ENCODE measurements at places on chromosomes 6 and 20. TPM values are rescaled to one million over a fixed set of nuclear protein-coding genes. Genes with fewer than 3 reads are reported as not detected.
A peak's percentile ranks its signal among the peaks of the same experiment; 100 is the strongest.

Gene C20orf141
- not detected for total RNA-seq

Gene ZBTB9
- 5.7 TPM for total RNA-seq

Gene SLC35B2
- total RNA-seq: 6.4 TPM

GRCh38 chr6:38508894-38509293, 130.8 kb downstream of the BTBD9 start:
- H3K36me3 ChIP-seq: no peaks in the 10 kb centered on the region
- H3K27ac ChIP-seq: no peak overlapping the region
- no peak for DNase-seq

- H3K27ac ChIP-seq: no peak overlapping the region
- H3K27me3 ChIP-seq: no peaks in the 10 kb centered on the region
- H3K4me1 ChIP-seq: no peaks in the 10 kb centered on the region
- no peaks in the 10 kb centered on the region for H3K36me3 ChIP-seq
- H3K4me3 ChIP-seq: no peak overlapping the region
Observed at GRCh38 chr6:1800845-1801244, 191.1 kb downstream of the FOXC1 start.

DNA sequence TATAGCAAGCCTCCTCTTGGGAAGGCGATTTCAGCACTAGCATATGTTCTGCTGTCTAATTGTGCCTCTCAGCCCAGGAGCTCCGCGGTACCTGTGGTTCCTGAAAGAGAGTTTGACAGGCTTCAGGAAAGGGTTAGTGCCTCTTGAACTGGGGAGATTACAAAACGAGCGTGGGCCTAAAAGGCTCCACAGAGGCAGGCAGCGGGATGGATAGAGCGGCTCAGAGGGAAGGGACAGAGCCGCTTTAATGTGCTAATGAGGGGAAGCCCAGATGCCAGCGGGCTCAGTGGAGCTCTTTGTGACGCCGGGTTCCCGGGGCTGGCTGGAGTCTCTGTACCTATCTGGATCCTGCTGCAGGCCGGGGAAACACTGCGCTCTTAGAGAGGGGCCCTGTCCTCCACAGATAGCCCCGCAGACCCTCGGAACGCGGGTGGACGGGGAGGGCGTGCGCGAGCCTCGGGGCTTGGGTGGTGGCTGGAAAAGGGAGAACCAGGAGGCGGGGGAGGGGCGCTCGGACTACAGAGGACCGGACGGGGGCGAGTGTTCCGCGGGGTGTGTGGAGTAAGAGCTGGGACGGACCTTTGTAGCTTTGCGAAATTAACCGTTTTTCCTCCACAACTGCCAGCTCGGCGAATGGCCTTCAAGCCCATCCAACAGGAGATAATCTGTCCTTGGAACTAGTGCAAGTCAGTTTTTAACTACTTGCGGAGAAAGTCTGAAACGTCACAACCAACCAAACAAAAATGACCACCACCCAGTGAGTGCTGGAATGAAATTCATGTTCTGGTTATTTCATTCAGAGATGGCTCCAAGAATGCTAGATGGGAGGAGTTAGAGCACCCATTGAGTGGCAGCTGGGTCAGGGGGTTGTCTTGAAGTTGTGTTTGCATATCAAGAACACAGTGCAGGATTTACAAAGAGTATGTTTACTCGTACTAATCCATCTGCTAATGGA, 13.0 kb downstream of the SLC35F1 start:
- H3K4me1 ChIP-seq: peaks cover 6% of the 10 kb centered on the region
- H3K27me3 ChIP-seq: peaks cover 33% of the 10 kb centered on the region
- no peaks in the 10 kb centered on the region for H3K36me3 ChIP-seq
- no peak overlapping the region for H3K4me3 ChIP-seq

DNA sequence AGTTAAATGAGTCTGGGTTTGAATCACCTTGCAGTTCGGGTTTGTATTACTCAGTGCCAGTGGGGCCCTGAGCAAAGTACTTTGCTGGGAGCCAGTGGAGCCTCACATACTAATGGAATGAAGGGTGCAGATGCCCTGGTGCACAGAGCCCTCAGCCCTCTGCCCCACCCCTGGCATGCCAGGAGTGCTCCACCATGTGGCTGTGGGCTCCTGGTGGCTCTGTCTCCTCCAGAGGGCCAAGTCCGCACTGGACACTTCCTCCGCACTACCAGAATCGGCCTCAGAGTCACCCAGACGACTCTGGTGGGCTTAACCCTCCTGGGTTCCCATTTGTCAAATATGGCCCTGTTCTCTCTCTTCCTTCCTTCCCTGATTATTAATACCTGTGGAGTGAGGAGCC, 94.0 kb downstream of the STK35 start:
- DNase-seq: no peak
- no peaks in the 10 kb centered on the region for H3K4me1 ChIP-seq
- no peaks in the 10 kb centered on the region for H3K27me3 ChIP-seq
- H3K36me3 ChIP-seq: no peaks in the 10 kb centered on the region

DNA sequence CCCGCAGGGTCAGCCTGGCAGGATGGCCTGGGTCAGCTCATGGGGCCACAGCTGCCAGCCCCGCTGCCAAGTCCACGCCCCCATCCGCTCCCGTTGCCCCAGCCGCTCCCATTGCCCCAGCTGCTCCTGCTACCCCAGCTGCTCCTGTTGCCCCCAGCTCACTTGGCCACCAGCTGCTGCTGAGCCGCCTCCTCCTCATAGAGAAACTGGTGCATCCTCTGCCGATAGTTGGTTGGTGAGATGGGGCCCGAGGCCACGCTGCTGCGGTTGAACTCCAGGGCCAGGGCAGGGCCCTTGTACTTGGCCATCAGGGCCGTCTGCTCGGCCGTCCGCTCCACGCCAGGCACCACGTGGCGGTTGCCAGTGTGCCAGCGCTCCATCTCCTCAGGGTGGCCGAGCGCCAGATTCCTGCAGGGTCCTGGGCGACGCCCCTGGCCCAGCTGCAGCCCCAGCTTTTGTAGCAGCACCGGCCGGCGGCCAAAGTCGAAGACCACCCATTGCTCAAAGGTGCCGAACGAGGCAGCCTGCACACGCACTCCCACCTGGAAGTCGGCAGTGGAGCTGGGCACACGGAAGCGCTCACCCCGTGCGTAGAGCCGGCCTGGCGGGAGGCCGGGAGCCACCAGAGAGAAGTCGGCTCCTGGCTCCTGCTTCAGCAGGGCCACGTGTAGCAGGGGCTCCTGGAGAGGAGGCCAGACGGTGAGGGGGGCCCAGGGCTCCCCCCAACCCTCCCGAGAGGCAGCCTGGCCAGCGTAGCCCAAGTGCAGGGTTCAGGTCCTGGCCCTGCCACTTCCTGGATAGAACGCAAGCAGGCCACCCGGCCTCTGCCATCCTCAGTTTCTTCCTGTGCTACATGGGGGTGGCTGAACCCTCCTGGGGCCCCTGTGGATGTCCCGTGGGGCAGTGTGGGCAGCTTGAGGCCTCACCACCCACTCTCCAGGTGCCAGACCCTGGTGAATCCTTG, 4.8 kb downstream of the HELZ2 start:
- no peak overlapping the region for H3K27ac ChIP-seq
- DNase-seq: no peak
- H3K4me3 ChIP-seq: peak overlapping the region; percentile 52
- H3K36me3 ChIP-seq: peaks cover 15% of the 10 kb centered on the region

DNA sequence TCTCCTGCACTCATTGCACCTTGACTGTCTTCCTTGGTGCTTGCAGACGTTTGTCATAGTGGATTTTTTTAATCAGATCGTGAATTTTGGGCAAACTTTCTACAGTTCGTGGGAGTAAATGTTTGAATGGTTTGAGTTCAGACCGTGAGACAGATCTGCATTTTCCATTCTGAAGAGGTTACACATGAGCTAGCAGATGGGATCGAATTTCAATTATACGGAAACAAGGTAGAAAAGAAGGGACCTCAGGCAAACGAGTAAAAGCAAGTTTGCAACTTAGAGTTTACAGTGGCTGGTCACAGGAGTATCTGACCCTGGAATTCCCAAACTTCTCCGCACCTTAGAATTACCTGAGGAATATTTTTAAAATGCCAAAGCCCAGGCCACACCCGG, 17.2 kb upstream of the NCR2 start:
- H3K36me3 ChIP-seq: no peaks in the 10 kb centered on the region
- H3K27ac ChIP-seq: no peak overlapping the region
- DNase-seq: no peak
- peak overlapping the region; percentile 35 for H3K4me3 ChIP-seq
- peaks cover 15% of the 10 kb centered on the region for H3K4me1 ChIP-seq
- no peaks in the 10 kb centered on the region for H3K27me3 ChIP-seq

DNA sequence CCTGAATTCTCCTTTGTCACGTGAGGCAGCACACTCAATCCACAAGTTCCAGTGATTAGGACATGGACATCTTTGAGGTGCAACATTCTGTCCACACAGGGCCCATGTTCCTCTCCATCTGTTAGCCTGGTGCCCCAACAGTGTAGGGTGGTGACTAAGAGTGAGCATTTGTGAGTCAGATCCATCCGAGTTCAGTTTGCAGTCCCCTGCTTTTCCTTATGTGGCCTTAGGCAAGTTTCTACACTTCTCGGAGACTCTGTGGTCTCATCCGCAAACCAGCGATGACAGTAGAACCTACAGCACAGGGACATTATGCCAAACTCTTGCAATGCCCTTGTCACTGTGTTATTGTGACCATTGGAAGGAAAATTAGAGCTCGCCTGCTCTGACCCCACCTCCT, 178.7 kb upstream of the CDH4 start:
- H3K27ac ChIP-seq: no peak overlapping the region
- no peaks in the 10 kb centered on the region for H3K4me1 ChIP-seq
- no peak overlapping the region for H3K4me3 ChIP-seq
- no peaks in the 10 kb centered on the region for H3K27me3 ChIP-seq
- H3K36me3 ChIP-seq: no peaks in the 10 kb centered on the region
- DNase-seq: no peak

GRCh38 chr6:107636486-107636885, 146.6 kb downstream of the SOBP start:
- peaks cover 12% of the 10 kb centered on the region for H3K4me1 ChIP-seq
- no peaks in the 10 kb centered on the region for H3K36me3 ChIP-seq
- peaks cover 24% of the 10 kb centered on the region for H3K27me3 ChIP-seq
- no peak overlapping the region for H3K27ac ChIP-seq

DNA sequence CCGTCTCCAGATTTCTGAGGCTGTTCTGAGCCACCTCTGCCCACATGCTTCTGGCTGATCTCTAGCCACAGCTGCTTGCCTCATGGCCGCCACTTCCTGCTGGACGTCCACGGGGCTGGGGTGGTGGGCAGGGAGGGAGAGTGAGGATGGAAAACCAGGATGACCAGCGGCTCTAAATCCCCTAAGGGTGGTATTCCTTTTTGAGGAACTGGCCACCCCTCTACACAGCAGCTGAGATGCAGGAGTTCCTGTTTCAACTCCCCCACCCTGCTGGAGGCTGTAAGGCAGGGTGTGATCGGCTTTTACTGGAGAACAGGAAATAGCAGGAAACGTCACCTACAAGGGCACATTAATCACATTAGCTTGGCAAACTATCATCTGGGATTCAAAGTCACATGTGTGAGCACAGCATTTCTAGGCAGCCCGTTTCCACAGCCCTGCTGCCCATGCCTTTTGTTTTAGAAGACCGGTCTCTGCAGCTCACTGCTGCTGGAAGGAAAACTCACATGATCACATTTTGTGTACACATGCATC, 181.6 kb upstream of the ECI2 start:
- no peak overlapping the region for H3K27ac ChIP-seq
- DNase-seq: no peak
- no peaks in the 10 kb centered on the region for H3K36me3 ChIP-seq
- no peaks in the 10 kb centered on the region for H3K4me1 ChIP-seq
